ENCODE measurements at places on chromosomes 4 and X. TPM values are rescaled to one million over a fixed set of nuclear protein-coding genes. Genes with fewer than 3 reads are reported as not detected.

GRCh38 chr4:4598851-4599411 is 57.1 kb upstream of the STX18 start:
- DNase-seq: no peak

DNA sequence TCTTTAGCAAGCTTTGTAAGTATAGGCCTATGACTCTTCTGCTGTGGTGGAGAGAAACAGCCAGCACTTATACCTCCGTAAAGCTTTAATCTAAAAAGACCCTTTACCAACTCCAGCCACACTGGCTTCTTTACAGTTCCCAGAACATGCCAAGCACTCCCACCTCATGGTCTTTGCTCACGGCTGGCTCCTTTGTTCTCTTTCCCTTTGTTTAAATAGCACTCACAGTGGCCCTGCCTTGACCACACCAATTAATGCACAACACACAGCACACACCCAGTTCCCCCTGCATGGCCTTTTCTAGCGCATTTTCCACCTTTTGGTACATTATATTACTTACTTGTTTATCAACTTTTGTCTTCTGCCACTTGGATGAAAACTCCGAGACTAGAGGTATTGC is 18.9 kb downstream of the PPID start:
- DNase-seq: no peak

DNA sequence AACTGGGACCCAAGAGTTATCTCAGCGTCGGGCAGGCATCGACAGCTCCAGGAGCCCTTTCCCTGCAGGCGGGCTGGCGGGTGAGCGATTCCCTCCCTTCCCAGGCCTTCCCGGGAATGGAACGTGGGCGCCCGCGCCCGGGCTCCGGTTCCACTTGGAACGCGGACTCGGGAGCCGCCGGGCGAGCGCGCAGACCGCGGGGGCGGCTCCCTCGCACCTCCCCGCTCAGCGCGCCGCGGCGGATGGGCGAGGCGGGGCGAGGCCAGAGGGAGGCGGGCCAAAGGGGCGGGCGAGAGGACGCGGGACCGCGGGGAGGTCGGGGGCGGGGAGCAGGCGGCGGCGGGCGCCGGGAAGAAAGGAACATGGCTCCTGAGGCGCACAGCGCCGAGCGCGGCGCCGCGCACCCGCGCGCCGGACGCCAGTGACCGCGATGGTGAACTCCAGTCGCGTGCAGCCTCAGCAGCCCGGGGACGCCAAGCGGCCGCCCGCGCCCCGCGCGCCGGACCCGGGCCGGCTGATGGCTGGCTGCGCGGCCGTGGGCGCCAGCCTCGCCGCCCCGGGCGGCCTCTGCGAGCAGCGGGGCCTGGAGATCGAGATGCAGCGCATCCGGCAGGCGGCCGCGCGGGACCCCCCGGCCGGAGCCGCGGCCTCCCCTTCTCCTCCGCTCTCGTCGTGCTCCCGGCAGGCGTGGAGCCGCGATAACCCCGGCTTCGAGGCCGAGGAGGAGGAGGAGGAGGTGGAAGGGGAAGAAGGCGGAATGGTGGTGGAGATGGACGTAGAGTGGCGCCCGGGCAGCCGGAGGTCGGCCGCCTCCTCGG is at the start of gene PKD2:
Gene PKD2 (plus strand): TSS at position 332 of the 818 bp plus-strand sequence. CDS start 99 bp downstream, at position 431.
- DNase-seq: peak; percentile 94

DNA sequence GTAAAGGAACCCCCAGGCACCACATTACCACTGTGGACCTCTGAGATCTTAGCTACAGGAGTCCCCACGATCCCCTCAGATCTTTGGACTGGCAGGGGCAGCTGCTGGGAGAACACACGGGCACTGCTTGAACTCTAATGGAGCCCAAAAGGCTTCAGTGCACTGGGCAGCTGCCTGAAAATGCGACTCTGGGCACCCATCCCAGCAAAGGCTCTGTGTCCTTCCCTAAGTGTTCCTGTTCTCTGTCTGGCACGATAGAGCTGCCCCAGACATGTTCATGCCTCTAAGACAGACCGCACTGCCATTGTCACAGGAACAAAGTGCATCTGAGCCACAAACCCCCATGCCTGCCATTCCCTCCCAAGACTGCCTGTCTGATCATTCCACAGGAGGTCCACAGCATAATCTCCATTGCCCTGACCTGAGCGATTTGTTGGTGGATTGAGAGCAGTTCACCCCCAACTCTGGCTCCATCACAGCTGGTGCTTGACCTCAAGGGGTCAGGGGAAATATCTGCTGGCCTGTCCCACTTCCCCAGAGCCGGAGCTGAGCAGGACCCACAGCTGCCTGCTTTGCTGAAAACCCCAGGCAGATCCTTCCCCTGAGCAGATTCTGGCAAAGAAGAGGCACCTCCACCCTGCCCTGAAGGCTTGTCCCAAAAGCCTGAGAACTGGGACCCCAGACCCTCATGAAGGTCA is 436.0 kb upstream of the INTU start:
- no peak for DNase-seq

GRCh38 chr4:147958057-147958456 is 226.2 kb downstream of the ARHGAP10 start:
- no peak for DNase-seq

DNA sequence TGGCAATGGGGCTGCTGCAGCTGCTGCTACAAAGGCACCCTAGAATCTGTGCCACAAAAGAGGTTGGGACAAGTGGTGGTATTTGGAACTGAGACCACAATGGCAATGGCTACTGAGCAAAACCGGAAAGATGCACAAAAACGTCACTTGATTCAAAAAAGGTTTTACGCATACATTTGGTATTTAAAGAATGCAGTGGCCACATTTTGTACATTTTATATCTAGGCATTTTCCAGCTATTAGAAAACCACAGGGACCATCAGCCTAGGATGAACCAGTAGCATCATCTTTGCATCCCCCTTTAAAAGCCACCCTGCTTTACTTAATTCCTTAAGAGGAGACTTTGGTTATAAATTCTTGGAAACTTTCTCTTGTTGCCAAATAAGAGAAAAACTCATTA is 104.8 kb upstream of the CXCL13 start:
- DNase-seq: no peak

GRCh38 chrX:18017411-18017810 is 156.3 kb upstream of the RAI2 start:
- DNase-seq: peak; percentile 9

GRCh38 chrX:109918753-109919152 is 84.2 kb upstream of the TMEM164 start:
- DNase-seq: no peak

GRCh38 chr4:2745981-2746806 is 9.9 kb downstream of the TNIP2 start:
- peak; percentile 35 for DNase-seq

DNA sequence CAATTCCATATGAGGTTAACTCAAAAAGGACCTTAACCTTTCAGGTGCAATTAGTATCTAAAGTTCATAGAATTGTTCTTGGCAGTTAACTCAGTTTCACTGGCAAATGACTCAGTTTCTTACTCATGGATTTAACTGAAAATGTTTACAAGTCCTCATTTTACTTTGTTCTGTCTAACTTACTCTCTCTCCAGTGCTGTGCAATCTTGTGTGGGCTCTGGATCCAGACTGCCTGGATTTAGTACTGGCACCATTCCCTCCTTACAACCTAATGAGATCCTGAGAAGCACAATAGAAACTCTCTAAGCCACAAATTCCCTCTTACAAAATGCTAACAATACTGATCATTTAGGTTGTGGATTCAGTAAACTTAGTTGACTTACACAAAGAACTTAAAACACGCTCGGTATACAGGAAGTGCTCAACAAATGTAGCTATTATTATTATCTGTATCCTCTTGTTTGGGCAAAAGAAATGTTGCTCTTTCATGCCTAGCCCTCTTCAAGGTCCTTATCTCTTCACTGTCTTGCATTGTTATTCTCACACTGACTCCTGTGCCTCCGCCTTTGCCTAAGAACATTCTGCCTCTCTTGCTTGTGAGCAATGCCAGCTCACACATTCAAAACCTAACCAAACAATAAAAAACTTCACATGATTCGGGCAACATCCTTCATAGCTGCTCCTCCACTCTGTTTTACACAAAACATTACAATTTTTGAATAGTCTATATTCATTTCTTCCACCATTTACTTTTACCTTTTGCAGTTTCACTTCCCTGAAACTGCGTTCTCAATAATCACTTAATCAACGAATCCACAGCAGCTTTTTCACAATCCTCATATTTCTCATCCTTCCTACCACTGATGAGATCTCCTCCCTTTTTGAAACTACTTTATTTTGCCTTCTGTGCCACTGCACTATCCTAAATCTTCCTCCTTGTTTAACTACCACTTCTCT is 91.8 kb downstream of the PDE5A start:
- DNase-seq: no peak

DNA sequence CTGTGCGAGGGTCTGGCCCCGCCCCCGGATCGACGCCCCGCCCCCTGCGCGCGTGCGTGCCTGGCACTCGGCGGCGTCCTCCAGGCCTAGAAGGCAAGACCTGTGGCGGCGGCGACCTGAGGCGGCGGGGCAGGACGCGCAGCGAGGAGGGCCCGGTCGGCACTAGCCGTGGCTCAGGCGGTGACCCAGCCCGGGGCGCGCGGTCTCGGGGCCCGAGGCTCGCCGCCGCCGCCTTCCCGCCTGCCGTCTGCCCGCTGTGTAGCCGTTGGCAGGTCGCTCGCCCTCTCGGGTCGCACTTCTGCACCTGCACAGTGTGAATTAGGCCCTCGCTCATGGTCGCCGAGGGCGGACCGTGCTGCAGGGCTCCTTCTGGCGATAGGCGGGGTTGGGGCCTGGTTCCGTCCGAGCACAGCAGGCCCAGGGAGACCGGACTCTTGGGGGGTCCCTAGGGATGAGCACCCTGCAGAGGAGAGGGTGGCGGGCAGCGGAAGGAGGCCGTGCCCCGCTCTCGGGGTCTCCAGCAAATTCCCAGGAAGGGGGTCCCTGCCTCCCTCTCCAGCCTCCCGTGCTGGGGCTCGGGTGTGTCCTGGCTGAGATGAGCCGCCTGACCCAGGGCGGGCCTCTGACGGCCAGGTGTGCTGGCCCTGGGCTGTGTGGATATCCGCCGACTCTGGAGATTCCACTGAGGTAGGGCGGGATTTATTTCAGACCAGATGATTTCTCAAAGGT is 557 bp upstream of the FAM53A start:
- peak; percentile 72 for DNase-seq

MAGEA4 gene
- 138 TPM for total RNA-seq

USP51 gene
- total RNA-seq: 6.7 TPM

ADRA2C gene
- total RNA-seq: 34.1 TPM

BTC gene
- 0.14 TPM for total RNA-seq

Measured in H7 (cell line).